ENCODE measurements at places on chromosomes 12 and 14. TPM values are rescaled to one million over a fixed set of nuclear protein-coding genes. Genes with fewer than 3 reads are reported as not detected.

The SYNE3 gene
- total RNA-seq, result 21.6 TPM

The TPH2 gene
- total RNA-seq, result not detected

The ALG10B gene
- total RNA-seq, result 17.1 TPM

The GLIPR1 gene
- total RNA-seq, result 1.5 TPM

The RECQL gene
- total RNA-seq, result 89.8 TPM

The C14orf93 gene
- 9.3 TPM for total RNA-seq

The TSHR gene
- not detected for total RNA-seq

GRCh38 chr14:77088219-77088618, 9.8 kb upstream of the CIPC start:
- no peak for DNase-seq
- no peaks in the 10 kb centered on the region for H3K36me3 ChIP-seq
- H3K4me1 ChIP-seq, result peaks cover 4% of the 10 kb centered on the region
- H3K27me3 ChIP-seq, result no peaks in the 10 kb centered on the region
- no peak overlapping the region for H3K4me3 ChIP-seq

DNA sequence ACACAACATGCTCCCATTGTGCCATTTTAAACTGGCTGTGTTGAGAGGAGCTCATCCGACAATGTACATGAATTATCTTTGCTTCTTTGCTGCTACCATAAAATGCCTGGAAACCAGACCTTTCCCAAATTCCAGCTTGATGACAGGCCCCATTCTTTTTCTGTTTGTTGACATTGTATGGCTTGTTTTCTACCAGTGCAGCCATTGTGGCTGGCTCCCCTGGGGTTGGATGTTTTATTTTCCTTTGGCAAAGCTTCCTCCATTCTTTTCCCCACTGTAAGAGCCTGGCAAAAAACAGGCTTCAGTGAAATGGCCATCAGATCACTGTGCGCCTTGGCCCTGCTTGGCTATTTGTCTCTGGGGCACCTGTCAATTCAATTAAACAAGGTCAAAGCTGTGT, 532.5 kb downstream of the VRK1 start:
- H3K4me1 ChIP-seq, result peaks cover 21% of the 10 kb centered on the region
- DNase-seq, result no peak
- H3K27me3 ChIP-seq, result no peaks in the 10 kb centered on the region
- no peak overlapping the region for H3K4me3 ChIP-seq
- no peaks in the 10 kb centered on the region for H3K36me3 ChIP-seq

DNA sequence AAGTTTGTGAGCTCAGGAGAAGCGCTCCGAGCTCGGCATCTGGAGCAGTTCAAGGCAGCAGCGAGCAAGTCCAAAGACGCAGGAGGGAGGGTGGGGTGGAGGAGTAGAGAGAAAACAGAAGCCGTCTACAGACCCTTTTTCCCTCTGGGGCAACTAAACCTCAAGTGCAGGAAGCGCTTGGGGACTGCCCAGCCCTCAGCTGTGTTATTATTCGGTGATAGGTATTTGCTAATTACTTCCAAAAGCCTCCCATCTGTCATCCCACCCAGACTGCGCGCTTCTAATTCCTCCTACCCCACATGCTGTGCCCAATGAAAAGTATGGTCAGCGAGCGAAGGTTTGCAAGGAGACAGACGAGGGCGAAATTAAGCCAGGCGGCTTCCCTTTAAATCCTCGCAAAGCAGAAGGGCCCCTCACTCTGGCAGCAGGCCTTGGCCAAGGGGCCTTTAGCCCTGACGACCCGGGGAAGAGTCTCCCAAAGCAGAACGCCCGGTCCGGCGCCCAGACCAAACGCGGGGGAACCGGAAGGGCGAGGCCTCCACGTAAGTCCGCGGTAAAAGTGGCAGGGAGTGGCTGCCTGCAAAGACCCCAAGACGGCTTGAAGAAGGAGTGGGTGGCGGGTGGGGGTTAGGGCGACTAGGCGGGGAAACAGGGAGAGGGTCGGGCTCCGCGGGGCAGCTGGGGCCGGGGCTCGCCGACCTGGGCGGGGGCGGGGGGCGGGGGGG, 507 bp upstream of the CD9 start:
- no peaks in the 10 kb centered on the region for H3K36me3 ChIP-seq
- H3K27ac ChIP-seq, result no peak overlapping the region
- H3K4me3 ChIP-seq, result peak overlapping the region; percentile 52
- H3K4me1 ChIP-seq, result peaks cover 9% of the 10 kb centered on the region

GRCh38 chr12:132380641-132381040, 51.3 kb upstream of the GALNT9 start:
- no peaks in the 10 kb centered on the region for H3K4me1 ChIP-seq
- H3K27me3 ChIP-seq, result peaks cover 27% of the 10 kb centered on the region
- H3K4me3 ChIP-seq, result no peak overlapping the region
- no peak for DNase-seq

DNA sequence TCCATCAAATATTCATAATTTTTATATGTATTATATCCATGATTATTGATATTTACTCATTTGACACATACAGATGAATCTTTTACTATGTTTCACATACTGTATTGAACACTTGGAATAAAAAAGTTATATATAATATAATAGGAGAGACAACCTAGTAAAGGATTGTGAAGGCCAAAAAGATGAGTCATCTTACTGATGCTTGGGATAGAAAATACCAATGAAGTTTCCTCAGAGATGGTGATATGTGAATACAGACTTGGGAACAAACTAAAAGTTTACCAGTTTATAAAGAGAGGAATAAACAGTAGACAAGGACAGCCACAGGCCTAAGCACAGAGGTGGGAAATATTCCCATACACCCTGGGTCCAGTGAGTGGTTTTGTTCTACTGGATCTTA, 743.9 kb upstream of the FLRT2 start:
- no peaks in the 10 kb centered on the region for H3K36me3 ChIP-seq
- no peak overlapping the region for H3K27ac ChIP-seq
- no peaks in the 10 kb centered on the region for H3K4me1 ChIP-seq
- no peak overlapping the region for H3K4me3 ChIP-seq

DNA sequence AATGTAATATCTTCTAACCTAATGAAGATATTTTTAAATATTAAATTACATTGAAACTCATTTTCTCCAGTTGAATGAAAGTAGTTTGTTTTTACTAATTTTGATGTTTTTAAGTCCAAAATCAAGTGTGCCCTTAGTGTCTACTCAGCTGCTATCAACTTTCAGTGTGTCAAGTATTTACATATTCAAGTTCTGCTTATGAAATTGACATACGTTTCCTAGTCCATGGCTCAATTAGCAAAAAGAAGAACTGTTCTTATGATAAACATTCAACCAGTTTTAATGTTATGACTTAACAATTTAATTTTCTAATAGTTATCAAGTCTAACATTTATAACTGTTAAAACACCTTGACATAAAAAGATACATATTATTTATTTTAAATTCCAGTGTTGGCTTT, 137.1 kb downstream of the DUSP6 start:
- H3K27ac ChIP-seq, result no peak overlapping the region
- peaks cover 13% of the 10 kb centered on the region for H3K4me1 ChIP-seq
- H3K36me3 ChIP-seq, result no peaks in the 10 kb centered on the region
- H3K4me3 ChIP-seq, result no peak overlapping the region
- H3K27me3 ChIP-seq, result no peaks in the 10 kb centered on the region
- no peak for DNase-seq

GRCh38 chr12:65925626-65926025, 101.3 kb downstream of the HMGA2 start:
- no peak for DNase-seq
- no peak overlapping the region for H3K4me3 ChIP-seq
- no peaks in the 10 kb centered on the region for H3K4me1 ChIP-seq
- H3K27ac ChIP-seq, result no peak overlapping the region
- peaks cover 31% of the 10 kb centered on the region for H3K27me3 ChIP-seq

DNA sequence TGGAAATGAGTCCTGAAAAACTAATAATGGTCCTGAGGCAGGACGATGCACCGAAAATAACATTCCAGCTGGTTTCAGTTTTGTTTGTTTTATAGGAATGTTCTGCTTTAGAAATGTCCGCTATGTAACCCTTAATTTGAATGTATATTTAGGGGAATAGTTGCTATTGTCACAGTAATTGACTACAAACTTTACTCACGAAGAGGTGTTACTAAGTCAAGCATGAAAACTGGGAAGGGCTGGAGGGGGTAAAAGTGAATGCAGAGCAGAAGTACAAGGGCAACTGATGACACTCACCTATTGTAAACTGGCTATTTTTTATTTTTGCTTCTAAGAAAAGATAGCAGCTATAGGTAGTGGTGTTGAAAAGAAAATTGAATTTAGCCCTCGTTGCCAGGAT, 230.7 kb upstream of the SYT10 start:
- H3K27ac ChIP-seq, result no peak overlapping the region
- no peaks in the 10 kb centered on the region for H3K4me1 ChIP-seq
- H3K27me3 ChIP-seq, result no peaks in the 10 kb centered on the region

DNA sequence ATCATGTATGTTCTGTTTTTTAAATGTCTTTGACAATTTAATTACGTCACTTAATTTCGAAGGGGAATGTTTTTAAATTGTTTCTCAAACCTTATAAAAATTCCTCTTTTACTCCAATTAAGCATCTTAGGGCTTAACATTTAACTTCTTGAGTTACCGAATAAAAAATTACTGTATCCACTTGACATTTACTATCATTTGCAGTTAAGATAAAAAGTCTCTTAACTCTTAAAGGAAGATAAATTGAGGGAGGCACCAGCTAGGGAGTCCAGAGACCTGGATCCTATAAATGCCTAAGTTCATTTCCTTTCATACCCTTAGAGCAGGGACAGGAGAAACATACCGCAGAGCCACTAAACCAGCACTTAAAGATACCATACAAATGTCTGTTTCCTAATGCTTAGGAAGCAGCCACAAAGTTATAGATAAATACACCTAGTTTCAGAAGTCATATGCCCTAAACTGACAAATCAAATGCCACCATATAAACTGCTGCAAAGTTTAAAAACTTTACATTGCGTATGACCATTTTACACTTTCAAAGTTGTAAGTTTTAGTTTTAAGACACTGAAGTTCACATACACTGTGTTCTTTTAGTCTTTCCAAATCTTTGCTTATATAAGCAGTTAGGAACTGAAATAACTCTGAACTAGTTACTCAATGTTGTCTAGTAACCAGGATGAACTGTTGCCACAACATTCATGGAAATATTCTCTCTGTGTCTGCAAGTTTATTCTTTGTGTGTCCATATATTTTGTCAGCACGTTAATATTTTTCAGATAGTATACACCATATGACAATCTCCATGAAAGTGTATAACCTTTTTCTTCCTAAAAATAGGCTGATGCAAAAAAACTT, 71.2 kb downstream of the GALNT4 start:
- no peak overlapping the region for H3K27ac ChIP-seq
- H3K27me3 ChIP-seq, result no peaks in the 10 kb centered on the region
- H3K4me3 ChIP-seq, result no peak overlapping the region
- H3K4me1 ChIP-seq, result peaks cover 2% of the 10 kb centered on the region
- no peak for DNase-seq

- no peak overlapping the region for H3K4me3 ChIP-seq
- peak overlapping the region; percentile 22 for H3K27ac ChIP-seq
- H3K27me3 ChIP-seq, result no peaks in the 10 kb centered on the region
- peaks cover 41% of the 10 kb centered on the region for H3K4me1 ChIP-seq
- H3K36me3 ChIP-seq, result no peaks in the 10 kb centered on the region
Observed at GRCh38 chr14:65927931-65928356, 515.4 kb downstream of the FUT8 start.

DNA sequence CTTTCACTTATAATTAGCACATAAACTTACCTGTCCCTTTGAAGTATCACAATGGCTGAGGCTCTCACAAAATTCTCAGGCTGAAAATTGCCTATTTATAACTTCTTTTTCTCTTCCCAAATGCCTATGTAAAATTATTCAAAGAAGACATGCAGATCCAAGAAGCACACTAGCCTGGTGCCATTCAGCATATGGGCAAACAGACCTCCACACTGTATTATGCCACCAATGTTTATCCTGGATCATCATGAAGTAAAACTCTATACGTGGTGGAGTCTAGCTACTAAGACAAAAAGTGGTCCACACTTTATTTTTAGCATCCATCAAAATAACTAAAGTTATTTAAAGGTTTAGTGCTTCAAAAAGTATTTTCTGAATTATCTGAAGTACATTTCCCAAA, 15.8 kb downstream of the TC2N start:
- H3K27me3 ChIP-seq, result no peaks in the 10 kb centered on the region
- H3K4me3 ChIP-seq, result no peak overlapping the region
- peaks cover 63% of the 10 kb centered on the region for H3K4me1 ChIP-seq
- no peak overlapping the region for H3K27ac ChIP-seq
- H3K36me3 ChIP-seq, result peaks cover 2% of the 10 kb centered on the region

GRCh38 chr14:53011053-53011462, 60.2 kb upstream of the FERMT2 start:
- H3K36me3 ChIP-seq, result no peaks in the 10 kb centered on the region
- H3K4me1 ChIP-seq, result no peaks in the 10 kb centered on the region
- no peak for DNase-seq
- peaks cover 5% of the 10 kb centered on the region for H3K27me3 ChIP-seq
- no peak overlapping the region for H3K4me3 ChIP-seq

GRCh38 chr12:95181103-95181502, 36.2 kb downstream of the FGD6 start:
- no peaks in the 10 kb centered on the region for H3K36me3 ChIP-seq
- H3K4me1 ChIP-seq, result no peaks in the 10 kb centered on the region
- H3K27ac ChIP-seq, result no peak overlapping the region
- H3K27me3 ChIP-seq, result no peaks in the 10 kb centered on the region
- no peak overlapping the region for H3K4me3 ChIP-seq

- DNase-seq, result peak; percentile 48
- H3K4me1 ChIP-seq, result peaks cover 36% of the 10 kb centered on the region
- H3K36me3 ChIP-seq, result peaks cover 3% of the 10 kb centered on the region
- no peak overlapping the region for H3K27ac ChIP-seq
Observed at GRCh38 chr14:104794099-104794498, 1.4 kb downstream of the AKT1 start.
